NCI-H1930 (cell line): ENCODE measurements at places on chromosomes 2 and 18.

GRCh38 chr2:218155953-218156479 is 10.7 kb downstream of the CXCR1 start:
- DNase-seq, result no peak

- no peak for DNase-seq
Observed at GRCh38 chr2:9984217-9984739, 32.8 kb downstream of the GRHL1 start.

DNA sequence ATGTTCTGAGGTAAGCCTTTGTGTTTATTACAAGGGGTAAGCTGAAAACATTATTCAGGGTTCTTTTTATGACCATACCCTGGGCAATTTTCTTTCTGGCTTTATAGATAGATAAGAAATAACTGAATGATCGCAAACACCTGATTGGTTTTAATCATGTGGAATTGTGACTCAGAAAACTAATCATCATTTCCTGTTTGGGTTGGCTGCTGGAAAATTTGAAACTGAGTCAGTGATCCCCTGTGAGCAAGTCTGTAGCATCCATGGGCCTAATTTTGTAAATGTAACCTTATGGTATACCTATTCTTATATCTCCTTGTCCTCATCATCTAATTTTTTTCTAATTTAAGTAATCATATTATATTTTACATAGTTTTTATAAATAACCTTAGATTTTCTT is 34.3 kb downstream of the CCDC68 start:
- no peak for DNase-seq

DNA sequence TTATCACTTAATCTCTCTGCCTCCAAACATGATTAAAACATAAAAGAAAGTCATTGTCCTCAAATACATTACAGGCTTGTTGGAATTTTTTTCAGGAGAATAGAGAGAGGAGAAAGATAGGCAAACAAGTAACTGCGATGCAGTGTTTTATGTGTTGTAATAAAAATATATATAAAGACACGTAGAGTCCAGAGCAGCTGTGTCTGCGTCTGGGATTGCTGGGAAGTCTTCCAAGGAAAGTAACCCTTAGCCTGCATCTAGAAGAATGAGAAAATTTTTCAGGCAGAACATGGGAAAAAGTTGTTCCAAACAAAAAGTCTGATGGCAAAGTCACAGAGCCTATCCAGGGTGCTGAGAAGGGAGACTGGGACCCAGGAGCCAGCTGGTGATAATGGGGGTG is 91.8 kb upstream of the ST6GAL2 start:
- no peak for DNase-seq

DNA sequence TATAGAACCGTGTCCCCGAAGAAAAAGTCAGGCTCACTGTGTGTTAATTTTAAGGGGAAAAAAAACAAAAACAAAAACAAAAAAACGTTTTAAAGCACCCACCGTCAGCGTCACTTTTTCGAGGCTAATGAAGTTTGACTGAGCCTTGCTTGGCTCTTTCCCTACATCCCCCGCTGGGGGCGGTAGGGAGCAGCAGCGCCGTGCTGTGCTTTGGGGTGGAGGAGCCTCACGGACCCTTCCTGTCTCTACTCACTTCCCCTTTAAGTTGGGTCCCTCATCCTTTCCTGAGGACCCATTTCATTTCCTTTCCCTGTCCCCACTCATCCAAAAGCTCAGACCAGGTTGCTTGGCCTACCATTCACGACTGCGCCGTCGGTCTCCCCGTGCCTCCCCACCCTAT is 82.8 kb upstream of the RPL31 start:
- DNase-seq, result no peak
